ENCODE measurements at places on chromosomes 2 and 18.
A peak's percentile ranks its signal among the peaks of the same experiment; 100 is the strongest.

- DNase-seq = no peak
Observed at GRCh38 chr2:43225093-43225787, 1.2 kb downstream of the ZFP36L2 start.

GRCh38 chr2:75707901-75708300, 2.8 kb downstream of the GCFC2 start:
- DNase-seq = no peak

GRCh38 chr2:212845941-212846340, 305.5 kb downstream of the IKZF2 start:
- no peak for DNase-seq

GRCh38 chr2:3113769-3114168, 263.8 kb downstream of the EIPR1 start:
- DNase-seq = no peak

GRCh38 chr2:120552800-120553481, 182.7 kb upstream of the GLI2 start:
- DNase-seq = peak; percentile 91

DNA sequence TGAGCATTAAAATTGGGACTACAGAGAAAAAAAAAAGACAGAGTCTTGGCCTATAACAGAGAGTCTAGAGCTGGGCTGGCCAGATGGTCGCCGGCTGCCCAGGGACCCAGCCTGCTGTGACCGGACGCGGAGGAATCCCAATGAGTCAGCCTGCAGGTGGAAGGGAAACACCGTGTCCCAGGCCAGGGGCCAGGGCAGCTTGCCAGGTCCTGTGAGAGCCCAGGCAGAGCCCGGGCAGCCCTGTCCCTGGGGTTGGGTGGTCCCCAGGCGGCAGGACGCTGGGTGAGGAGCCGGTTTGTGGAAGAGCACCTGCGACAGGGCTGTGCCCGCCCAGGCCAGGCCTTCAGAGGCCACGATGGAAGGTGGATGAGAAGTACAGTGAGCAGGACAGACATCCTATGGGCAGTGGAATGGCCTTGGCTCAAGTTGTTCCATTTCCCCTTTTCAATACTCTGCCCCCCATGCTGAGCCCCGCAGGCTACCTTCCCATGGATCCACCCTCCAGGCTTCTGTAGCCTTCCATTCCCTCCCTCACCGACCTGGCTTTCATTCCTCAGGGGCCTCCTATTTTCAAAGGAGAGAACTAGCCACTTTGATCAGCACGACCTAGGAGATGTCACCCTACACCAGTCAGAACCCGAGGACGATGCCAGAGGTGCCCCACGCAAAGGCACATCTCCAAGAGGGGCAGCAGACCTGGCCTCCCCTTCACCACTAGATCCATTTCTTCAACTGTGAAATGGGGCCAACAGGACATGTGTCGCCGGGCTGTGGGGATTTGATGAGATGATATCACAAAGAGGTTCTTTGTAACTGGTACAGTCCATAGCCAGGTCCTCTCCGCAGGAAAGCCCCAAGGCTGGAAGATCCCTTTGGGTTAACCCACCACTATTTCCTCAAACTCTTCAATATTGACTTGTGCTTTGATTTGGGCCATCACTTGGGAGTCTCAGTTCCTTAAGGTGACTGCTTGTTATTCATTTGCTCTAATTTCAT, 87.5 kb downstream of the POLR1A start:
- no peak for DNase-seq

DNA sequence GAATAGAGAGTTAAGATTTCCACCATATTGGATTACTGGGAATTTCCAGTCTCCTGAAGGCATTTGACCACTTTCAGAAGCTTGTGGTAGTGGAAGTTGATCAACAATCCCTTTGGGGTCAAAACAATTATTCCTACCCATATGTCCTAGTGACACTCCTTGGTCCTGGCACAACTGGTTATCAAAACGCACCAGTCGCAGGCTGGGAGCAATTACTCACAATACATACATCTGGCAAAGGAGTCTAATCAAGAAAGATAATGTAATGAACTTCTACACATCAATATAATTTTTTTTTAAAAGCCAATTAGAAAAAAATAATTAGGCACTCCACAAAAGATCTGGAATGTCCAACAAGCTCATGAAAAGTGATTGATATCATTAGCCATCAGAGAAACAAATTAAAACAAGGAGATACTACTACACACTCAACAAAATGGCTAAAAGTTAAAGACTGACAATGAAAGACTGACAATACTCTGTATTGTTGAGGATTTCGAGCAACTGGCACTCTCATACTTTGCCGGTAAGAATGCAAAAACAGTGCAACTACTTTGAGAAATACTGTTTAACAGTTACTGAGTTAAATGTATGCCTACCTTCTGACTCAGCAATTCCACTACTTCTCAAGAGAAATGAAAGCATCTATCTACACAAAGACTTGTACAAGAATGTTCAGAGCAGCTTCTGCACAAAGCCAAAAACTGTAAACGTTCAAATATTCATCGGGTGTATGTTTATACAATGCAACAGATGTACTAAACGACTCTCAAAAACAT, 2.0 kb downstream of the INO80C start:
- no peak for DNase-seq

- no peak for DNase-seq
Observed at GRCh38 chr2:209389171-209389618, 34.7 kb upstream of the MAP2 start.

DNA sequence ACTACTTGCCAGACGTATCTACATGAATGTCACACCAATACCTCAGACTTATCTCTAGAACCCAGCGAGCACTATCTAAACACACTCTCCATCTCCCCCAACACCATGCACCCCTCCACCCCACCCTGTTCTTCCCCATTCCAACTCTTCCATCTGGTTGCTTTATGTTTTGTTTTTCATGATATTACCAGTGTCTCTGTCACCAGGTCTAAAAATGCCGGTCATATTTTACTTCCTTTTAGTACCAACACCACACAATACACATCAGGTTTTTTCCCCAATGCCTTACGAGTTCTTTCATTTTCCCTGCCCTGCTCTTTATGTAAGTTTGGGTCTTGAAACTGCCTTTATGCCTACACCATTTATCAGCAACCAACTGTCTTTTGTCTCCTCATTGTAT, 10.2 kb upstream of the ITGA4 start:
- DNase-seq = no peak

DNA sequence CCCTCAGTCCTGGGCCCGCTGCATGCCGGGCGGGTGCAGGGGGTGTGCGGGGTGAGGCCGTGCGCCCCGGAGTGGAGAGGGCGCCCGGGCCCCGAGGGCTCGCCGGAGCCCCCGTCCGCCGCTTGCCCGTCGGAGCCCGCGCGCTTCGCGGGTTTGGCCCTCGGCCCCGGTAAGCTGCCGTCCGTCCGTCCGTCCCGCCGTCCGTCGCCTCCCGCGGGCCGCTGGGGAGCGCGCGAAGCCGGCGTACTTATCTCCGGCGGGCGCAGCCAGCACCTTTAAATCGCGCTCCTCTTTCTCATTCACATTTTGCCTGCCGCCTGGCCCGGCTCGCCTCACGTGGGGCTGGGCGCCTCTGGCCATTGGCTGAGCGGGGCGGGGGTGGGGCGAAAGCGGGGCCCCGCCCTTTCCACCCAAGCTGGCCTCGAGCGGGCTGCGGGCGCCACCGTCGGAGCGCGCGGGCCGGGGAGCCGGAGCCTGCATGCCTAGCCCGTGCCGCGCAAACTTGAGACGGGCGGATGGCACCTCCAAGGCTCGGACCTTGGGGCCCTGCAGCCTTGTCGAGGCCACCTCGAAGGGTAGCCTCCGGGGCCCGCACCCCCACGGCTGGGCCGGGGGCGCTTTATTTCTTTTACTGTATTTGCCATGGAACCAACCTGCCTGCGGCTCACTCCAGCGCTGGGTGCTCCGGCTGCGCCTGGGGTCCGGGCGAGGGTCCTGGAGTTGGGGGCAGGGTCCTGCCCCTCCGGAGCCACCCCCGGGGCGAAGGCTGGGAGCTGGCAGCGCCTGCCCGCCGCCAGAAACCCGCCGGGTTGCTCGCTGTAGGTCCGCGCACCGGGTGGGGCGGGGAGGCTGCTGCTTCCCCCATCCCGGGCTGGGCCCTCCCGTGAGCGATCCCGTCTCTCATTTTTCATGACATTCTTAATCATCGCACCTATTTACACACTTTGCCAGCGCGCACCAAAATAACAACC, at the start of gene GBX2:
GBX2 (minus strand) TSS at position 277 of the 971 bp plus-strand sequence. CDS start 415 bp downstream, outside the sequence.
- DNase-seq = peak; percentile 64

- DNase-seq = no peak
Observed at GRCh38 chr2:60174146-60174545, 379.3 kb downstream of the BCL11A start.

- DNase-seq = no peak
Observed at GRCh38 chr2:236552212-236552542, 17.4 kb upstream of the ACKR3 start.

- no peak for DNase-seq
Observed at GRCh38 chr18:57352271-57352701, at the start of gene ST8SIA3. ST8SIA3 (plus strand) TSS chr18:57352557; CDS start chr18:57352847, 290 bp downstream.

DNA sequence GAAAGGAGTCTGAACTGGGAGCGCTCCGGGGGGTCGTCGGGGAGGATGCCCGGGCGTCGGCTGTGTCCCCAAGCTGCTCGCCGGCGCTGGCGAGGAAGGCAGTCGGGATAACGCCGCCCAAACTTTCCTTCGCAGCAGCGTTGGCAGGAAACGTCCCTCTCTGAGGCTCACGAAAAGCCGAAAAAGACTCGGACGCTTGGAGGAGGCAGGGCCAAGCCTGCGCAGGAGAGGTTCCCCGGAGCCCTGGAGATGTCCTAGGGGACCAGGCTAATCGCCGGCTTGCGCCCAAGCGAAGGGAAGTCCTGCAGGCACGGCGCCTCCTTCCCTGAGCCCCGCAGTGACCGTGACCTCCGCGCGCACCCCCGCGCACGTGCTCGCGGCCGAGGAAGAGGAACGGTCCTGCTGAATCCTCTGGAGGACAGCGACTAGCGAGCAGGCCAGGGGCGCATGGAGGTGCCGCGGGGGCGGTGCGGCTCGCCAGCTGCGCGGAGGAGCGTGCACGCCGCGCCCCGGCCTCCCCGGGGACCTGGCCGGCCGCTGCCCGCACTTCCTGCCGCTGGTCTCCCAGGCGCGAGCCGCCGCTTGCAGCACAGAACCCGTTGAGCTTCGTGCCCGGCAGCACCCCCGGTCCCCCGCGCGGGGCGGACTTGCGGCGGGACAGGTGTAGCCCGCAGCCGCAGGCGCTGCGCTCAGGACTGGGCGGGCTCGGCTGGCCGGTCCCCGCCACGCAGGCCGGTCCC, at the start of gene SH3RF3:
SH3RF3 (plus strand) TSS at position 590 of the 740 bp plus-strand sequence.
- no peak for DNase-seq

GRCh38 chr2:120937686-120938044, 202.0 kb downstream of the GLI2 start:
- no peak for DNase-seq

GRCh38 chr18:58505181-58505580, 123.7 kb downstream of the ALPK2 start:
- DNase-seq = no peak

- DNase-seq = no peak
Observed at GRCh38 chr2:42147641-42148274, 21.4 kb upstream of the EML4 start.

GRCh38 chr2:162125138-162125537, 26.9 kb downstream of the GCG start:
- no peak for DNase-seq

- DNase-seq = no peak
Observed at GRCh38 chr2:174076040-174076439, 110.9 kb upstream of the SP3 start.

DNA sequence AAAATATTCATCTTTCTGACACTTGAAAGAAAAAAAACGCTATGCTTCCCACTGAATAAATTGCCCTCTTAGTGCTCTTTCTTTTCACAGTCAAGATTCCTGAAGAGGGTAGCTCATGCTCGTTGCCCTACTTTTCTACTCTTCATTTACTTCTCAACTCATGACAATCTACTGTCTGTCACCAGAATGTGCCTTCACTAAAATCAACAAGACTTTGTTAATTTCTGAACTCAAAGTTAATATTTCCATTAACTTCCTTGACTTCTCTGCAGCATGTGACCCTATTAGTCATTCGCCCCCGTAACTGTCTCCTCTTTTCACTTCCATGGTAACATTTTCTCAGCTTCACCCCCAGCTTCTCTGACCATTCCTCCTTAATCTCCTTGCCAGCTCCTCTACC, 98.9 kb upstream of the MAPRE2 start:
- no peak for DNase-seq

DNA sequence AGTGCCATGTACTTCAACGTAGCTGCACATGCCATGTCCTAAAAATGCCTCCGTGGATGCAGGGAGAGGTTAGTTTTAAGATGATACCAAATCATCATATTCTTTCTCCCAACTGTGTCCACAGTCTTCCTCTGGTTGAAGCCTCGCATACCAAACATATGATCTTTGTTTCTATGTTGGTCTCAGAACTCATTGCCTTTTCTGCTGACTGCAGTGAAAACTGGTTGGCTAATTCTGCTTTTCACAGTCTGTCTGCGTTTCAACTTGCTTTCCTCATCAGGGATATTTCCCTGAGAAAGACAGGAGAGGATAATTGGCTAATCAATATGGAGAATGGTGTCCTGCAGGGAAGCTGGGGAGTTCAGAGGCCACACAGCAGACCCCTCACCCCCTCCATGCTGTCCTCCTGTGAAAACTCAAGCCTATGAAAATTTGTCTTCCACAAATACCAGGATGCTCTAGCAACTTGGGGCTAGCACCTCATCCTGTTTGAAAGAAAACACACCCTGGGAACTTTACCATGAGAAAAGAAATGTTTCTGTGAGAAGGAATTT, 192.2 kb upstream of the PXDN start:
- no peak for DNase-seq

GRCh38 chr2:128311755-128312341, 6.8 kb downstream of the HS6ST1 start:
- no peak for DNase-seq

DNA sequence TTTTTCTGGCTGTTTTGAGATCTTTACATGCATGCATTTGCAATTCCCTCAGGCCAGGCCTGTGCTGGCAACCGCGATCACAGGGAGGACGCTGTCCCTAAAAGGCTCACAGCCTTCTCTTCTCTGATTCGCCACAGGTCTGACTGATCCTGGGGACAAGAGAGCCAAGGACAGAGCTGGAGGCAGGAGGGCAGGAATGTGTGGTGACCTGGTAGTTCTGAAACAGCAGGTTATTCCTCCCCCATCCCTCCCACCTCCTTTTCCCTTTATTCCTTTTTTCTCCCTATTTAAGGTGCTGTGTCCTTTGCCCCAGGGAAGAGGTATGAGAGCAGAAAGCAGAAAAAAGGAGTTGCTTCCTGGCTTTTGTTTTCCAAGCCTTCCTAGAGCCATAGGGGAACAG, 21.9 kb downstream of the TMEM177 start:
- DNase-seq = no peak

GRCh38 chr18:9809697-9810096, 76.1 kb upstream of the TXNDC2 start:
- no peak for DNase-seq

DNA sequence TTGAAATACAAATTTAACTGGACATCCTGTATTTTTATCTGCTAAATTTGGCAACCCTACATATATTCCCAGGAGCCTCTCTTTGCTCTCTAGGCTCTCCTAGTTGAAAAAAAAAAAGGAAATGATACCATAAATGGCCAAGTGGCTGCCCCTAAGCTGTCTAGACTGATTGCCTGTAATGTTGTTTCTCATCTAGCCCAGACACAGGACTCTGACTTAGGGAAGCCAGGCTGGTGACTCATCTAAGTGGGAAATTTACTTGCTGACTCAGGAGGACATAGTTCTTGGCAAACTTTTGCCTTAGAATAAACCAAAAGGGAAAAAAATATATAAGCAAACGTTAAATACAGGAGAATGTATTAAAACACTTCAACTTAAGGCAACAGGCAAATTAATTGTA, 14.6 kb upstream of the ITGAV start:
- DNase-seq = peak; percentile 98

- no peak for DNase-seq
Observed at GRCh38 chr2:199466692-199467065, 8.9 kb upstream of the SATB2 start.

All from pulmonary artery endothelial cell (primary cell).